ENCODE measurements at places on chromosomes 5 and 9. TPM values are rescaled to one million over a fixed set of nuclear protein-coding genes. Genes with fewer than 3 reads are reported as not detected.
A peak's percentile ranks its signal among the peaks of the same experiment; 100 is the strongest.

DNA sequence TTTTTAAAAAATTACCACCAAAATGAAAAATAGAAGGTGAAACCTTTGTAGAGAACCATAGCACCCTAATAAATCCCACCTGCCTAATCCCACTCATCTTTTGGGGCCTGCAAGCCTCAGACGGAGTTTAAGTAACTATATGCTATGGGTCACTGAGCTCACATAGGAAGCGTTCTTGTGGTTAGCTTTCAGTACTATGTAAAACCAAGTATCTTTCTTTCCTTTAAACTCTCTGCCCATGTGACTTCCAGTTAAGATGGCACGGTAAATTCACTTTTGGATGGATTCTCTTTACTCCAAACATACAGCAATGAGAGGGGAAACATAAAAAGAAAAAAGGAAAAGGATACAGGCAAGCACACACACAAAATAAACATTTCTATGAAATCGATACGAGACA lies 50.9 kb downstream of the FANCC start:
- DNase-seq = no peak

TRIP13 gene
- total RNA-seq = 47.5 TPM

CORO2A gene
- total RNA-seq = 0.92 TPM

GRCh38 chr9:88742483-88742882 lies 207.5 kb downstream of the NXNL2 start:
- DNase-seq = no peak

INSL6 gene
- not detected for total RNA-seq

MGAT1 gene
- 119 TPM for total RNA-seq

WNT8A gene
- total RNA-seq = not detected

DNA sequence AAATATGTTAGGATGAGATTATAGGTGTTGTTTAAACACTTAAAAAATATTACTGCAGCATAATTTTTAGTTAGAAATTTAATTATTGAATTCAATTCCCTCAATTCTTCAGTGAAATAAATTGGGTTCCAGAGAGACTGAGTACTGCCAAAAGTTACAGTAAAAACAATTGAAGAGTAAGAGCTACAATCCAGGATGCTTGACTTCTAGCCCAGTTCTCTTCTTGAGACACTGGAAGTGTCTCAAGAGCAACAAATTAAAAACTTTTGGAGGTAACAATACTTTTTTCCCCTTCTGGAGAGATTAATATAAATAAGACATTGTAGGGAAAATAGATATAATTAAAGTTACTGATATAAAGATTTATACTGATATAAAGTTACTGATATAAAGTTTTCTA lies 8.3 kb downstream of the ITGA1 start:
- DNase-seq = no peak

KCNIP1 gene
- total RNA-seq = not detected

PRLR gene
- total RNA-seq = not detected

DNA sequence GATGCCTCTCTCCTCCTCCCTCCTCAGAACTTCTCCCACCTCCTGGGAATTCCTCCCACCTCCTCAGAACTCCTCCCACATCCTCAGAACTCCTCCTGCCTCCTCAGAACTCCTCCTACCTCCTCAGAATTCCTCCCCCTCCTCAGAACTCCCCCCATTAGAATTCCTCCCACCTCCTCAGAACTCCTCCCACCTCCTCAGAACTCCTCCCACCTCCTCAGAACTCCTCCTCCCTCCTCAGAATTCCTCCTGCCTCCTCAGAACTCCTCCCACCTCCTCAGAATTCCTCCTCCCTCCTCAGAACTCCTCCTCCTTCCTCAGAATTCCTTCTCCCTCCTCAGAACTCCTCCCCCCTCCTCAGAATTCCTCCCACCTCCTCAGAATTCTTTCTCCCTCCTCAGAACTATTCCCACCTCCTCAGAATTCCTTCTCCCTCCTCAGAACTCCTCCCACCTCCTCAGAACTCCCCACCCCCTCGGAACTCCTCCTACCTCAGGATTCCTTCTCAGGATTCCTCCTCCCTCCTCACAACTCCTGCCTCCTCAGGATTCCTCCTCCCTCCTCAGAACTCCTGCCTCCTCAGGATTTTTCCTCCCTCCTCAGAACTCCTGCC lies 23.9 kb downstream of the SLC46A2 start:
- DNase-seq = no peak

GRCh38 chr9:94933511-94933828 lies 207.0 kb downstream of the AOPEP start:
- no peak for DNase-seq

LRRC19 gene
- not detected for total RNA-seq

GRCh38 chr5:150781706-150782614 lies 3.4 kb downstream of the SMIM3 start:
- peak; percentile 59 for DNase-seq

GRCh38 chr5:100787648-100788047 lies 115.4 kb downstream of the ST8SIA4 start:
- no peak for DNase-seq

DNA sequence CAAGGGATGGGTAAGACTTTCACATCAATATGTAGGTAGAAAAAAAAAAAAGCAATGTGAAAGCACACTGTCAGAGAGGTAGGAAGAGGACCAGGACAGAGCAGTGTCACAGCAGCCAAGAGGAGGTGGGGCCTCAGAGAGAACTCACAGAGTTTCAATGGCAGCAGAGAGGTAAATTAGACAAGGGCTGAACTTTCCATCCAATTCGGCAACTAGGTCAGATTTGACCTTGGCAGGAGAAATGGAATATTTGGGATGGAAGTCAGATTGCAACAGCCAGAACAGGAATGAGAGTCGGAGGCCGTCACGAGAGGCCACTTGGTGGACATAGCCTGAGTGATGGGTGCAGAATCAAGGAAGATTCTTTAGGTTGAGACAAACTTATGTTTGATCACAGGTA lies 57.7 kb downstream of the ENC1 start:
- no peak for DNase-seq

- no peak for DNase-seq
Observed at GRCh38 chr9:100281676-100282387, 70.9 kb downstream of the TEX10 start.

DNA sequence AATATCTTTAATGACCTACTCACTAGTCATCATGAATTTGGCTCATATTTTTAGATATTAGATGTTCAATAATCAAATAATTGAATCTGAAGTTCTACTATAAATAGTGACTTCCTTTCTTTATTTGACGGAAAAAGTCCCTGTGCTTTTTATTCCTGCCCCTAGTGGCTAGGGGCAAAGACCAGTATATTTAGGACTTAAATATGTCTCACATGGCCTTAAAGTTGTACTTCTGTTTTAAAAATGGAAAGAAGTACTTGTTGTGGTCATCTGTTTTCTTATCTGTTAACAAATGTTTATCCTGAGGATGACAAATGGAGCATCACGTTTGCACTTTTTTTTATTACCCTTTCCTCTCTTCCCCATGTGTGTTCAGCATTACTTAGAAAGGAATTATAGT lies 89.2 kb upstream of the GRHPR start:
- DNase-seq = no peak

- peak; percentile 93 for DNase-seq
Observed at GRCh38 chr5:141992349-141992963, 20.4 kb downstream of the GNPDA1 start.

DNA sequence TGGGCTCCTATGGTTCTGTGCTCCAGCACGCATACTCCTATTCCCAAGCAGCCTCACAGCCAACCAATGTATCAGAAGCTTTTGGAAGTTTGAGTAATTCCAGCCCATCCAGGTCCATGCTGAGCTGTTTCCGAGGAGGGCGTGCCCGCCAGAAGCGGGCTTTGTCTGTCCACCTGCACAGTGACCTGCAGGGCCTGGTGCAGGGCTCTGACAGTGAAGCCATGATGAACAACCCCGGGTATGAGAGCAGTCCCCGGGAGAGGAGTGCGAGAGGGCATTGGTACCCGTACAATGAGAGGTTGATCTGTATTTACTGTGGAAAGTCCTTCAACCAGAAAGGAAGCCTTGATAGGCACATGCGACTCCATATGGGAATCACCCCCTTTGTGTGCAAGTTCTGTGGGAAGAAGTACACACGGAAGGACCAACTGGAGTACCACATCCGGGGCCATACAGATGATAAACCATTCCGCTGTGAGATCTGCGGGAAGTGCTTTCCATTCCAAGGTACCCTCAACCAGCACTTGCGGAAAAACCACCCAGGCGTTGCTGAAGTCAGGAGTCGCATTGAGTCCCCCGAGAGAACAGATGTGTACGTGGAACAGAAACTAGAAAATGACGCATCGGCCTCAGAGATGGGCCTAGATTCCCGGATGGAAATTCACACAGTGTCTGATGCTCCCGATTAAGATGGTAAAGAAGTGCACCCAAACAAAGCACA lies 19.9 kb downstream of the ZBTB34 start:
- no peak for DNase-seq

DNA sequence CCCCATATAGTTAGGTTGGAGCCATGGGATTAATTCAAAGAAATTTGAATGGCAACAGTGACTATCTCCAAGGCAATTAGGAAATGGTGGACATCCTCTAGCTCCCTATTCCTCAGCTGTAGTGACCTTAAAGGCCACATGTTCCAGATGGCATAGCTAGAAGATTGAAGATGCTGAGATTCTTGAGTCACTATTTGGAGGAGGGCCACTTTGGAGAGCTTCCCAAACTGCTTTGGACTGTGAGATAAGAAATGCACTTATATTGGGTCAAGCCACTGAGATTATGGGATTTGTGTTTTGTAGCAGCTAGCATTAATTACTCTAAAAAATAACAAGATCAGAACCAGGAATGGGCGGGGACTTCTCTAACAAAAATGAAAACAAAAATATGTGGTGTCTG lies 636.2 kb upstream of the CCNG1 start:
- no peak for DNase-seq

ASPN gene
- not detected for total RNA-seq

DNA sequence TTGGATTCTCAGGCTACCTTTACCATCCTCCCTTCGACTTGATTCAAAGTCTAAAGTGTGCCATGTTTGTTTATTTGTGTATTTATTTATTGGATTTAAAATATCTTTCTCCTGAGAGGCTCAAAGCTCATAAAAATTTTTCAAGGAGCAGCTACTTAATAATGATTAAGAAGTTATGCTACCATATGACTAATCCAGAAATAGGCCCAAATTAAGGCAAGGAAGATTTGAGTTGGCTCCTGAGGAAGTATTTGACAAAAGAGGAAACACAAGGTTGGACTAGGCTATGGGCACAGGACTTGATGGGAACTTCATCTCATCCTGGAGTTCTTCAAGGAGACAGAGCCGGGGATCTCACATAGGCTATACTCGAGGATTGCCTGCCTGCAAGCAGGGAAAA lies 22.4 kb upstream of the PPP2CA start:
- DNase-seq = no peak

DNA sequence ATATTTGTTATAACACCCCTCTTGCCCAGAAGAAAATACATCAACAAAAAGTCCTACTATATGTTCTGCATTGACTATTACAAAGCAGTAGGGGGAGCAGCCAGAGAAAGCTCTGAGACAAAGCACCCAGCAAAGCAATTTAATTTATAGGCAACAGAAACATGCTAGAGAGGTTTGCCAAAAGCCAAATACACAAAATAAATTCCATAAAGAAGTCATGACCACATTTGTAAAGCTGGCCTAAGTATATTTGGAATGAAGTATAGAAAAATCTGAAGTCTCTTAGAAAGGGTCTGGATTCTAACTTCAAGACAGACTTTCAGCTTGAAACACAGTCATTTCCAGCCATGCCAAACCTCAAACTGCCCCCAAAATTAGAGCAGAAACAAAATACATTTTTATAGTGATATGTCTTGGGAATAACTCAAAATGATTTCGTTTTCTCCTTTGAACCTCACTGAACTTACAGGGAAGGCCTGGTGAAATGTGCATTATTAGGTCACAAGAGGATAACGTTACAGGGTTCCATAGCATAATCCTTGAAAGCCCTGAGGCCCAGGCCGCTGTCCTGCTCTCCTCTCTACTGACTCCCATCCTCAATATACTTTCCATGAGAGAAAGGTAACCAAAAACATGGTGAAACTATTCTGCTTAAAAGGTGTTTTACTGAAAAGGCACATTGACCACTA lies 451.8 kb downstream of the RAB3C start:
- peak; percentile 80 for DNase-seq

KCNN2 gene
- not detected for total RNA-seq

DNA sequence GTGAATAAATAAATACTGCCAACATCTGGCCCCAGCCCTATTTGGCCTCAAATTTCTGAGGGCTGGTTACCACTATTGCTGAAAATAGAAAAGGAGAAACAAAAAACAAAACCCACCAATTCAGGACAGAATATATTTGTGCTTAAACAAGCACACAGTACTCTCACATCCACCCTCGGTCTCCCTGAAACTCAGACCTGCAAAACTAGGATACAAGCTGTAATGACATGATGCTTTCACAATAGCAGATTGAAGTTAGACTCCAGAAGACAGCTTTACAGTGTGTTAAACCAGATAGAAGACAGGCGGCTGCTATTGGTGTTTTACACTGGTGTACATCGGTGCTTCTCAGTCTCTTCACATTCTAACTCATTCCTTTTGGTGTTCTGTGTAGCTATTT lies 214.9 kb upstream of the DMRT1 start:
- DNase-seq = no peak

DNA sequence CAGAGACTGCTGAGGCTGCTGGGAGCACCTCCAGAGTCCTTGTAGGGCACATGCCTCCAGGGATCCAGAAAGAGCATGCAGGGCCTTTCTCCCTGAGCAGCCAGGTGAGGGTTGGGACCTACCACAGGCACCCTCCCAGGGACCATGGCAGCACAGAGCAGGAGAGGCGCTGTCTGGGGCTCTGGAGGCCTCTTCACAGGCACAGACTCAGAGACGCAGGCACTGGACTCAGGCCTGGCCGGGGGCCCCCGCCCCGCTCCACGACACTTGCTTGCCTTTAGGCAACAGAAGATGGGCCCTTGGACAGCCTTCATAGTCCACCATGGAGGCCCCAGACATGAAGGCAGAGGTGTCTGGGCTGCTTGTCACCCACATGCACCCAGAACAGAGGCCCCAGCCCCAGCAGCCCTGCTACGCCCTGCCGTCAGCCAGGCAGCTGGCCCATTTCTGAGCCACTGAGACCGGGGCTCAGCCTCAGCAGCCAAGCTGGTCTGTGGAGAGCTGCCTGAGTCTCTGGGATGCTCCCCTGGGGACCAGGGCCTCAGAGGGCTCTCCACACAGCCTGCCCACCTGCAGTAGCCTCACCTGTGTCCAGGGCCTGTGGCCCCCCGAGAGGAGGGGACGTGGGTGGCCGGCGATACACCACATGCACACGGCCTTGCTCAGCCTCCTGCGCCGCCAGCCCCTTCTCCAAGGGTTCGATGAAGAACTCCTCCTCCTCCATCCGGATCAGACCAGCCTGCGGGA lies 72.8 kb downstream of the ADAMTS2 start:
- no peak for DNase-seq

- no peak for DNase-seq
Observed at GRCh38 chr5:140249536-140249935, 53.4 kb downstream of the PFDN1 start.

GRCh38 chr5:54360925-54361662 lies 50.7 kb upstream of the ARL15 start:
- no peak for DNase-seq

GRCh38 chr5:52807037-52807436 lies 19.3 kb downstream of the ITGA1 start:
- no peak for DNase-seq

KLF4 gene
- total RNA-seq = 1.0 TPM

SERF1A gene
- total RNA-seq = 7.3 TPM

GRCh38 chr9:121781701-121782464 lies 130.4 kb downstream of the DAB2IP start:
- no peak for DNase-seq

- DNase-seq = peak; percentile 74
Observed at GRCh38 chr5:133612249-133612860, at the start of gene FSTL4. Gene FSTL4 (minus strand): TSS chr5:133612541.

SLC25A2 gene
- total RNA-seq = 0.23 TPM

All from activated CD4-positive, alpha-beta T cell treated with anti-CD3 and anti-CD28 coated beads, Interleukin-2, amount 10 ng/mL, durations not matched to agents 24 days and 14 days (primary cell).